ENCODE measurements at places on chromosomes 1 and 21. TPM values are rescaled to one million over a fixed set of nuclear protein-coding genes. Genes with fewer than 3 reads are reported as not detected.

GRCh38 chr1:20678599-20678998, 17.4 kb upstream of the DDOST start:
- no peak for DNase-seq

- DNase-seq = peak; percentile 83
These were observed 104.1 kb upstream of the TMPRSS2 start for GRCh38 chr21:41611966-41612606.

- no peak for DNase-seq
These were observed 32.7 kb upstream of the WASF2 start for GRCh38 chr1:27522432-27523336.

DNA sequence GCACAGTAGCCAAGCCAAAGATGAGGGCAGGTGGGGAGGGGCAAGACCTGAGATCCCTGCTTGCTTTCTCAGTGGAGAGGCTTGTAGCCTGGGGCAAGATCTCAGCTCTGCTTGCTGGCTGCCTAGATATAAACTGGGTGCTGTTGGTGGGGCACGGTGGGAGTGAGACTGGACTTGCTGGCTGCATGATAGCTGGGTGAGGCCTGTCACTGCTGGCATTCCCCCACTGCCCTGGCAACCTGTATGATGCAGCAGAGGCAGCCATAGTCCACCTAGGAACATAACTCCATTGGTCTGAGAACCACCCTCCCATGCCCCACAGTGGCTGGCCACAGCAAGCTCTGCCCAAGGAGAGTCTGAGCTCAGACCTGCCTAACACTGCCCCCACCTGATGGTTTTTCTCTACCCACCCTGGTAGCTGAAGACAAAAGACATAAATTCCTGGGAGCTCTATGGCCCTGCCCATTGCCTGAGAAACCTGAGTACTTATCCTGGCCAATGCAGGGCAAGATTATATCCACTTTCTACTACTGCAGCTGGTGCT, 261.9 kb upstream of the DEPDC1 start:
- peak; percentile 4 for DNase-seq

DNA sequence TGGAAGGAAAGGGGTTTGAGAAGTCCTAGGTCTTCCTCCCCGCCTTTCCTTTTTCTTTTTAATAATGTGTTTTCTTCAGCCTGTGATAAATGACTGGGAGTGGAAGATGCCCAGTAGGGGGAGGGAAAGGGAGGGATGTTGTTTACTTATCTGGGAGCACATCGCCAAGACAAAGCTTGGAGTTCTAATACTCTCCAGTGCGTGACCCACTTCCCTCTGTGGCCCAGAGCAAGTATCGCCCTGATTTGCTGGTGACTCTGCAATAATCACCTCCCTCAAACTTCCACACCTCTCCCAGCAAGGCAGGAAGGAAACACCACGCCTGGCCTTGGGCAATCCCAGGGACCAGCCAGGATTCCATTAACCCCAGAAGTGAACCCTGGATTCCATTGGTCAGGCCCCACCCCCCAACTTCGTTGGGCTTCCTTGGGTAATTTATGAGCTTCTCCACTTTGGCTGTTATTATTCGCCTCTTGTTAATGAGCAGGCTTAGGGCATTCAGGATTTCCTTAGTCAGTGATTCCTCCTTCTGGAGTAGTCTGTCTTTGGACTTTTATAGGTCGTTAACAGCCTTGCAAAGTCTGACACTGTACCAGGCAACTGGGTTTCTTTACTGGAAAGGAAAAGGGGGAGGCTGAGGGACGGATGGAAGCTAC, 24.3 kb upstream of the GRHL3 start:
- DNase-seq = peak; percentile 93

- no peak for DNase-seq
These were observed 629.3 kb upstream of the NEGR1 start for GRCh38 chr1:72911656-72912055.

GRCh38 chr1:111582644-111583618, 36.7 kb upstream of the RAP1A start:
- DNase-seq = no peak

DNA sequence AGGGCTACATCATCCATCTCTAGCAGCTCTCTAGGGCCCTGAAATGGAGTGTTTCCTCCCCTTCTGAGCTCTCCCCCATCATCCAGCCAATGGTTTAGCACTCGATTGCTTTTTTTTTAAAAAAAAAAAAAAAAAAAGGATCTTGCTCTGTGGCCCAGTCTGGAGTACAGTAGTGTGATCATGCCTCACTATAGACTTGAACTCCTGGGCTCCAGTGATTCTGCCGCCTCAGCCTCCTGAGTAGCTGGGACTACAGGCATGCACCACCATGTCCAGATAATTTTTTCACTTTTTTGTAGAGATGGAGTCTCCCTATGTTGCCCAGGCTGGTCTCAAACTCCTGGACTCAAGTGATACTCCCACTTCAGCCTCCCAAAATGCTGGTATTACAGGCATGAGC, 12.1 kb upstream of the ITPKB start:
- no peak for DNase-seq

DNA sequence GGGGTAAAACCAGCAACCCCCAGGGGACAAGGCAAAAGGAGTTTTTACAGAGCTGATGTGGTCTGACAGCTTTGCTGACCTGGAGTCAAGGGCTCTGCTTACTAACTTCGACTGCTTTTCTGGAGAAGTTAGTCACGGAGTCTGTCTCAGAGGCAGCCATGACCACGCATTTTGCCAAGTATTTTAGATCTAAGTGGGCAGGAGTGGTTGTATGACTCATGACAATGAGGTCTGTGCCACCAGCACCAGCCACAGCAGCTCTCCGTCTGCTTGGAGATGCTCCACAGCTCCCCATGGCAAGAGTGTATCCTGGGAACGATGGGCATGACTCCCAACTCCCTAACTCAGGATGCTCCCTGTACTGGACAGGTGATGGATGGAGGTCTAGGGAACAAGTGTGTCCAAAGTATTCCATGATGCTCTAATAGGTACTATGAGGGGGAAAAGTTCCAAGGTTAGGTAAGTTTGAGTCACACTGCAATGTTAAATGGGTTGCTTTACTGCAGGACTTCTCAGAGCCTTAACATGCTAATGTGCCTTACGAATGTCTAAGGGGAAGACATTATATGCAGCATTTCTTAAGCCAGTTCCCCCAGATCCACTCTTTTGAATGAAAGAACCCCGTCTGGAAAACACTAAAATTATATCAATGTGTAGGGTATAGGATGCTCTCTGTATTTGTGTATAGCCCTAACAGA, 359.0 kb downstream of the HHAT start:
- DNase-seq = no peak

GRCh38 chr1:150971583-150972416, 2.8 kb downstream of the CERS2 start:
- peak; percentile 43 for DNase-seq

- DNase-seq = peak; percentile 12
These were observed 393.1 kb downstream of the BRINP3 start for GRCh38 chr1:190084552-190084951.

DNA sequence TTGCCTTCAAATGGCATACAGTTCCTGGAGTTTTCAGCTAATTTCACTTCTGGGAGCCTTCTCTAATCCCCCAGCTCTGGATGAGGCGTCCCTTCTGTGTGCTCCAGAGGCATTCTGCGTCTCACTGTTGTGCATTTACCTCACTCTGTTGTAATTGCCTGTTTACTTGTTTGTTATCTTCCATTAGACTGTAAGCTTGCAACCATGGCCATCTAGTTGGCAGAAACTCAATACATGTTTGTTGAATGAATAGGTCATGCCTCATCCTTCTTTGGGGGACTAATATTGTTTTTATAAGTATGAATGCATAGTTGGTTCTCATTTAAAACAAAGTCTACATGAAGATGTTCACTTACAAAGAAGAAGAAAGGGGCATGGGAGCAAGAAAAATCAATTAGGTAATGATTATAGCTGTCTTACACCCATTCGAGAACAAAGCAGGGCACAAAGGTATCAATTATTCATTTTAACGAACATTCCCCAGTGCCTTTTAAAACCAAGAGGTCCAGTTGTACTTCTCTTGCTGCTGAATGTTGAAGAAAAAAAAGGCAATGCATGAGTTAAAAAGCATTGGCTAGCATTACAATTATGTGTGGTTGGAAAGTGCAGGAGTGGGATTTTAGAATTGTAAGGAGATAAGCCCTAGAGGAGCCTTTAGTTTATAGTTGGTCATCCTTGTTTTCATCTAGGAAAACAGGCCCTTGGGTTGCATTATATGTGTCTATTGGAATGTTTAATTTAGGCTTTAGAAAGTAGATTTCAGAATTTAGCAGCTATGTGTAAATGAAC, 6.0 kb downstream of the RGL1 start:
- no peak for DNase-seq

- no peak for DNase-seq
These were observed 7.0 kb downstream of the GPR37L1 start for GRCh38 chr1:202129453-202130296.

GRCh38 chr1:97307568-97307967, 586.0 kb downstream of the PTBP2 start:
- no peak for DNase-seq

DNA sequence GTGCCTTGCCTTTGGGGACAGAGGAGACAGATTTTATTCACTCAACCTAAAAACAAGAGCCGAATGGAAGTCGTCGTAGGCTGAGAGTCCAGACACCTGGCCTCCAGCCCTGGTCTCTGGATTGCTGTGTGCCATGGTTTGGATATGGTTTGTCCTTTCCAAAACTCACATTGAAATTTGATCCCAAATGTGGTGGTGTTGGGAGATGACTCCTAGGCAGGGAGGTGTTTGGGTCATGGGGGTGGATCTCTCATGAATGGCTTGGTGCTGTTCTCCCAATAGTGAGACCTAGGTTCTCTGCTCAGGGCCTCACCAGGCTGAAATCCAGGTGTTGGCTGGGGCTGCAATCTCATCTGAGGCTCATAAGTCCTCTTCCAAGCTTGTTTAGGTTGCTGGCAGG, 75.5 kb downstream of the FOXD2 start:
- no peak for DNase-seq

DNA sequence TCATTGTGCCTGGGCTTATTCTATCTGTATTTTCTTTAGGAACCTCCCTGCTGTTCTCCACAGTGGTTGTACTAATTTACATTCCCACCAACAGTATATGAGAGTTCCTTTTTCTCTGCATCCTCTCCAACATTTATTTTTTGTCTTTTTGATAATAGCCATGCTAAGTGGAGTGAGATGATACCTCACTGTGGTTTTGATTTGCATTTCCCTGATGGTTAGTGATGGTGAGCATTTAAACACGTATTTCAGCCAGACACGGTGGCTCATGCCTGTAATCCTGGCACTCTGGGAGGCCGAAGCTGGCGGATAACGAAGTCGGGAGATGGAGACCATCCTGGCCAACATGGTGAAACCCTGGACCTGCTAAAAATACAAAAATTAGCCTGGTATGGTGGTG, 57.9 kb downstream of the SLAMF6 start:
- DNase-seq = no peak

GRCh38 chr1:76238094-76238628, 163.6 kb downstream of the ST6GALNAC3 start:
- no peak for DNase-seq

GRCh38 chr21:37338671-37339551, 27.7 kb upstream of the DYRK1A start:
- peak; percentile 13 for DNase-seq

The LRIG2 gene
- 3.6 TPM for total RNA-seq

The TMEM82 gene
- not detected for total RNA-seq

The GPR157 gene
- total RNA-seq = 4.6 TPM

The CTSK gene
- 1.5 TPM for total RNA-seq

Measured in HT-29 (cell line).